ENCODE measurements at places on chromosomes 13 and 19. TPM values are rescaled to one million over a fixed set of nuclear protein-coding genes. Genes with fewer than 3 reads are reported as not detected.

Gene PNMA8B
- total RNA-seq, result 0.67 TPM

Gene CGB2
- not detected for total RNA-seq

Gene ZNF738
- total RNA-seq, result 7.3 TPM

Gene FGF21
- 0.88 TPM for total RNA-seq

Gene ZNF491
- total RNA-seq, result 0.51 TPM

Gene ZNF625
- 7.5 TPM for total RNA-seq

Gene GJA3
- total RNA-seq, result 4.2 TPM

Gene DZIP1
- total RNA-seq, result 28.3 TPM

Gene CGB8
- not detected for total RNA-seq

Gene ZNF534
- not detected for total RNA-seq

Gene ZNF91
- total RNA-seq, result 43.7 TPM

Gene DLEU7
- total RNA-seq, result not detected

Gene MEIOSIN
- total RNA-seq, result not detected

Gene CD37
- not detected for total RNA-seq

Gene LGALS7B
- total RNA-seq, result 210 TPM

Gene PSG7
- total RNA-seq, result not detected

Gene SIGLEC12
- not detected for total RNA-seq

Gene ZNF850
- 2.2 TPM for total RNA-seq

Gene GZMM
- total RNA-seq, result not detected

Gene PAK4
- 32.1 TPM for total RNA-seq

Gene ATP11A
- total RNA-seq, result 23.5 TPM

Gene SOX21
- not detected for total RNA-seq

Gene SLC10A2
- not detected for total RNA-seq

Gene PNMA8A
- 0.24 TPM for total RNA-seq

Gene LPAR2
- total RNA-seq, result 27.9 TPM

Gene FGF14
- not detected for total RNA-seq

Gene LRRC25
- total RNA-seq, result not detected

Data from mammary epithelial cell (primary cell).